IPS DF 6.9 (cell line): ENCODE measurements at places on chromosomes 11 and 22.

GRCh38 chr22:37633089-37633624, 6.3 kb upstream of the SH3BP1 start:
- no peak for DNase-seq

- no peak for DNase-seq
These were observed 6.1 kb downstream of the GNB1L start for GRCh38 chr22:19848298-19849224.

DNA sequence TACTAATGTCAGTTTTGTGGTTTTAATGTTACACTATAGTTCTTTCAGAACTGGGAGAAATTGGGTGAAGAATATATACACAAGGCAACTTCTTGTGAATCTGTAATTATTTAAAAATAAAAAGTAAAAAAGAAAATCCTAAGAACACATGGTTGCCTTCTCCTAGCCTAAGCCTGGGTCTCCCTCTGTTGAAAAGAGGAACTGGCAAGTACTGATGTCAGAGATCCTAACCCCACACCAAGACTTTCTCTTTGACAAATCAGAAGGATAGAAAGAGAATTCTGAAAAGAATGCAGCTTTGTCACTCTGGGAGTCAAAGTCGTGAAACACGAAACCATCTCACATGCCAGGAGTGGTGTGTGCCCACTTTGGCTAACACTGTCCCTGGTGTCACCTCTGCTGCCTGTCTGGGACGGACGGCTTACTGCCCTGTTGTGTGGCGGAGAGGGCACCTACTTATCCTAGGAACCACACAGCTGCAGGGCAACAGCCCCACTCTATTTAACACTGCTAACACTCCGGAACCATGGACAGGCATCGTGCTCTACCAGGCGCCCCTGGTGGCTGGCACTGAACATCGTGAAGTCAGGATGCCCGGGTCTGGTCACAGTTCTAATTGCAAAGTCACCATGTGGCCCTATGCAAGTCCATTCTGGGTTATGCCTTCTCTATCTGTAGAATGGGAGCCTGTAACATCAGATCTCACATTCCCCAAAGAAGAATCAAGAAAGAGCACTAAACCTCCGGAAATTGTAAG, 108.7 kb upstream of the CD82 start:
- no peak for DNase-seq

- DNase-seq = no peak
These were observed 1.8 kb downstream of the SLC22A9 start for GRCh38 chr11:63371396-63371795.

DNA sequence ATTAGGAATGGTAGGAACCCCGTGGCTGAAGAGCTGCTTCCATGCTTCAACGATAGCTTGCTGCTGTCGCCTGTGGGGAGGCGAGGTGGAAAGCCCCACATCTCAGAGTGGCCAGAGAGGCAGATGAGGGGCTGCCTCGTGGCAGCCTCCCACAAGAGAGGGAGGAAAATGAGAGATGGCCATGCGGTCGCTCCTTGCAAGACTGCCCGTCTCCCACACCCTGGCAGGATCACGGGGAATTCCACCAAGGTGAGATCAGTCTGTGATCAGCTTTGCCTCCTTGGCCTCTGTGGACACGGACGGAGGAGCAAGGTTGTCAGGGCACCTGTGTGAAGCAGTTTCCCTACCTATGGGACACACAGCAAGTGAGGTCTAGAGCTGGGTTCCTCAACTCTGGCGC, 3.0 kb downstream of the CRYBA4 start:
- DNase-seq = no peak

DNA sequence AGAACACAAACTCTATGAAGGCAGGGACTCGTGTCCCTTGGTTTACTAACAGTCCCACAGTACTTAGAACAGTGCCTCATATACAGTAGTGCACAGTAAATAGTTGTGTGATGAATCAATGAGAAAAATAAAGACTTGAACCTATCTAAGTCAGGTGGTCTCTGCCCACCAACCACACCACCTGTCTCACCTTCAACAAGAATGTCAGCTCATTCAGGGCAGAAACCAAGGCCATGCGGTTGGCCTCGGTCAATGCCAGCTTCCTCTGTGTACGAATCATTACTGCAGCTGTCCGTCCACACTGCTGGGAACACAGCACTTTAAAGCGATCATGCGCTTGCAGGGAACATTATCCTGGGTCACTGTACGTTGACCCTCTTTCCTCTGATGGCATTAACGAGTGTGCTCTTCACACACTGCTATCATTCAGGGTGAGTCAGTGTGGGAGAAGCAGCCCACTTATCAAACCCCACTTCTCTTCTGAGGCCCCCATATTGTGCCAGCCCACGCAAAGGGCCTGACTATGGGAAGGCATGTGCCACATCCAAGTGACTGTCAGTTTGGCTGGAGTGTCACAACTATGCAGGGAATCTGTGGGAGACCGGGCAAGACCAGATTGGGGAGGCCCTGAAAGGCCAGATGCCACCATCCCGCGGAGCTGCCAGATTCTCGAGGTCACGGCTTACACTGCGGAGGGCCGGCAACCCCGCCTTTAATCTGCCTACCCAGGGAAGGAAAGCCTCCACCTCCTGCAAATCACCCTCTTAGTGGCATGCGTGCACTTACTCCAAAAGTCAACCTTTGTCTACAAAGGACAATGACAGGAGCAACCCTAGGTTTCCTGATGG, 36.1 kb downstream of the LARGE1 start:
- DNase-seq = no peak
